ENCODE measurements at places on chromosomes 12 and 14.

- DNase-seq, result no peak
These were observed 125.6 kb upstream of the FGD4 start for GRCh38 chr12:32273712-32274111.

- no peak for DNase-seq
These were observed 47.2 kb downstream of the MYF5 start for GRCh38 chr12:80763874-80764273.

DNA sequence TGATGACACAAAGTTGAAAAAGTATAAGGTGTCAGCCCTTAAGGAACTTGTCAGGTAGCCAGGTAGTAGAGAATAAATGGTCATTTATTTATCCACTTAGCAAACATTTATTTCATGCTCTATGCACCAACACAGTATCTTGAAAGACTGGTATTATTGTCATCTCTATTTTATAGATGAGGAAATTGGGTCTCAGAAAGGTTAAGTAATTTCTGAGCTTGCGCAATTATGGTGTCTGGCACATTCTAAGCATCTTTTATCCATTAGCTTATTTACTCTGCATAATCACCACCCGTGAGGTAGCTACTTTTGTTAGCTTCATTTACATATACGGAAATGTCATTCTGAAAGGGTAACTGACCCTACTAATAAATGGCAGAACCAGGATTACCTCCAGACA is 2.5 kb upstream of the UTP20 start:
- no peak for DNase-seq

- no peak for DNase-seq
These were observed 3.5 kb downstream of the B3GNT4 start for GRCh38 chr12:122206976-122207375.

DNA sequence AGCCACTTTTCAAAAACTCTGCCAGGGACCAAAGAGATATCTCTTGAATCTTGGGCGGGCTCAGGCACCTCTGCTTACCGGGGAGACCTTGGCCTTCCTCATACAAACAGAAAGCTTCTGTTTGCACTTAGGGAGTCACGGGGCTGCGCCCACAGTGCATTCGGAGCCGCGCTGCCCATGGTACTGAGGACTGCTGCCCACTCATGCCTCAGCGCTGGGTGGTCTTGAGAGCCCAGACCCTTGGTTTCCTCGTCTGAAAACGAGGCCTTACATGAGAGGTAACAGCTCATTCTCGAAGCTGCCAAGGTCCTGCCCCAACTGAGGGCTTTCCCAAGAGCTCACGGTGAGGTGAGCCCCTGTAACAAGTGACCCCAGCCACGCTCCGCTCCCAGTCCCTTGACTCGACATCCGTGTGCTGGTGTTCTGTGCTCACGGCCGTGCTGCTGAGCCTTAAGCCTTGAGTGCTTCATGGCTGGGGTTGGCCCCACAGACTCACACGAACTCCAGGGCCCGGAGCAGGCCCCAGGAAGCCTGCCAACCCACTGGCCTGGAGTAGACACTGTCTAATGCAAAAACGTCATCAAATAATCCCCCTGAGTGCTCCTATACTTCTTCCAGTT is 47.4 kb upstream of the GPR68 start:
- no peak for DNase-seq

- DNase-seq, result no peak
These were observed 86.9 kb upstream of the TTC7B start for GRCh38 chr14:90903101-90903500.

- DNase-seq, result no peak
These were observed 21.6 kb downstream of the C12orf71 start for GRCh38 chr12:27060740-27061139.

Measured in NCI-H510A (cell line).